ENCODE measurements at places on chromosomes 6 and 20.

- DNase-seq, result peak; percentile 57
Observed at GRCh38 chr6:77089776-77090175, 373.5 kb downstream of the HTR1B start.

DNA sequence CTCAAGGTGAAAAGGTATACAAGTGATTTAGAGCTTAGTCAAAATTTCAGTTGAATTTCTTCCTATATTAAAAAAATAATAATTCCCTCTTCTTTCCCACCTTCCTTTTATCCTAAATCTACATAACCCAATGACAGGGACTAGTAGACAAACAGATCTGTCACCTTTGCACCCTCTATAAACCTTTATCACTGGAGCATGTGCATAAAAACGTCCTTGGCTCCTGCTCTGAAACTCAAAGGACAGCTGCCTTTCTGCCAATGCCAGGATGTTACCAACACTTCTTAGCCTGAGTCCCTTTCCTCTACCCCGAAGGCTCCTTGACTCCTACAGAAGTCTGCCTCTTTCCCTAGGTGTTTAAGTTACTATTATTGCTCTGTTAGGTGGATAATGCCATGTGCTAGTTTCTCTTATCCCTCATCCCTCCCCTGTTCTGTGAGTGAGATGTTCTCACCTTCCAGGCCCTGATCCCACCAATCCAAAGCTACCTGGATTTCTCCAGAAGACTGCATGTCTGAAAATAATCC is 4.3 kb downstream of the CLVS2 start:
- DNase-seq, result no peak

- no peak for DNase-seq
Observed at GRCh38 chr6:52055451-52055850, 32.0 kb downstream of the PKHD1 start.

DNA sequence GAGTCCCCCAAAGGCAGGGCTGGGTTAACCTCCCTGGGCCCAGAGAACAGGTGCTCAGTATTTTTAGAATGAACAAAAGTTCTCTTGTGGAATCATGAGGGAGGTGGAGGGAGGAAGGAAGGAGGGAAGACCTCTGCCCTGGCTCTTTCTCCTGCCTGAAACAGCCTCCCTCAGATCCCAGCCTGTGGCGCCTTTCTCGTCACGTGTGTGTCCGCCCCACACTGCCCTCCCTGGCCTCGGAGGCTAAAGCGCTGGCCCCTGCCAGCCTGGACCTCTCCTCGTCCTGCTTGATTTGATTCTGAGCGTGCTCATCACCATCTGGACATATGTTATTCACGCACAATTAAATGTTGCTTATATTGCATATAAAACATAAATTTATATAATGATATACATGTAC is 40.9 kb downstream of the PHACTR3 start:
- DNase-seq, result no peak

GRCh38 chr20:16984481-16984880 is 236.3 kb downstream of the OTOR start:
- DNase-seq, result no peak

GRCh38 chr6:134564705-134565104 is 246.8 kb upstream of the SGK1 start:
- no peak for DNase-seq

GRCh38 chr6:26202201-26202611 is 115.0 kb downstream of the HFE start:
- no peak for DNase-seq

- DNase-seq, result no peak
Observed at GRCh38 chr6:90285042-90285481, 11.6 kb downstream of the BACH2 start.

- no peak for DNase-seq
Observed at GRCh38 chr6:122734529-122735395, 44.8 kb upstream of the FABP7 start.

GRCh38 chr6:116971959-116972358 is 94.9 kb downstream of the RFX6 start:
- DNase-seq, result peak; percentile 66

GRCh38 chr6:43016943-43017334 is 2.9 kb downstream of the KLHDC3 start:
- no peak for DNase-seq

- DNase-seq, result no peak
Observed at GRCh38 chr6:108350528-108350927, 55.7 kb downstream of the AFG1L start.

DNA sequence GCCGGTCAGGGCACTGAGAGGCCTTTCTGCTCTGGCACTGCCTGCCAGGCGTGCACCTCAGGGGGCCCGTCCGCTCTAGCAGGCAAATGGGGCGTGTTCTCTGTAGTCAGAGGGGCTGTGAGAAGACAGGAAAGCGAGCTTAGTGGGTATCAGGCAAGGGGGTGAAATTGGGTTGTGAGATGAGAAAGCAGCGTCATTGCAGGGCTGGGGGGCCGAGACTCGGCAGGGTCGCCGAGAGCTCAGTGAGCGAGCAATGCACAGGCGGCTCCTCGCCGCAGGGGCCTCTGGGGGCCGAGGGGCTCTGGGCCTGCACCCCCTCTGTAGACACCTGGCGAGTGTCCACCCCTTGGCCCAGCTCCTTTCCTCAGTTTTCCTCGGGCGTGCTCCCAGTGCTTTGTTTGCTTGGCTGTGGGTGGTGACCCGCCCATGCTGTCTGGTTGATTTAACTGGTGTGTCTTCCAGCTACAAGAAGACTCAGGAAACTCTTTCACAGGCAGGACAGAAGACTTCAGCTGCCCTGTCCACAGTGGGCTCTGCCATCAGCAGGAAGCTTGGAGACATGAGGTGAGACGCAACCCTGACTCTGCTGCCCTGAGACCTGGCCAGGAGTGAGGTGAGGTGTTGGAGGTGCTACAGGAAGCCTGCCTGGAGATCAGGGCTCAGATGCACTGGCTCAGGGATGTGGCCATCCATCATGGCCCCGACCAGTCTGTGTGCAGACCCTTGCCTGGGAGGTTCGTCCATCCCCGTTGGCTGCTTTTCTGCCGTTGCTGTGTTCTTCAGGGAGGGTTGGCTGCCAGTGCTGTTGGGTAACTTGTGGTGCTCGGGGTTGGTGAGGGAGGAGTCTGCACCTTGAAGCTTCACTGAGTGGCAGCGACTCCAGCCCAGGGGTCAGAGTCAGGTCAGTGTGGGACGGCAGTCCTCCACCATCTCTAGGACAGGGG is 12.4 kb upstream of the DNAJC5 start:
- DNase-seq, result no peak

DNA sequence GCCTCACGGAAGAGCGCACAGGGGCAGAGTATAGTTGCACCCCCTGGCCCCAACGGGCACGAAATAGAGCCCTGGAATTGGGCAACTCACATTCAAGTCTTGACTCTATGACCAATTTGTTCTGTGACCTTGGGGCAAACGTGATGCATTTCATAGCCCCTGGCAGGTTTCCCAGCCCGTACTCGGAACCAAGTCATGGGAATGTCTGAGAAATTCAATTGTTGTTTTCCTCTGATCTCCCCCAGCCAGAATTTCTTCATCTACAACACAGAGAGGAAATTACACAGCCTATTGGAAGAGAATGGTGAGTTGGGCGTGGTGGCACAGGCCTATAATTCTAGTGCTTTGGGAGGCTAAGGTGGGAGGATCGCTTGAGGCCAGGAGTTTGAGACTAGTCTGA is 322.3 kb upstream of the SULF2 start:
- DNase-seq, result peak; percentile 9

GRCh38 chr6:132009175-132009574 is 58.0 kb upstream of the CCN2 start:
- DNase-seq, result no peak

- DNase-seq, result no peak
Observed at GRCh38 chr20:46137816-46138215, 19.7 kb downstream of the CD40 start.

DNA sequence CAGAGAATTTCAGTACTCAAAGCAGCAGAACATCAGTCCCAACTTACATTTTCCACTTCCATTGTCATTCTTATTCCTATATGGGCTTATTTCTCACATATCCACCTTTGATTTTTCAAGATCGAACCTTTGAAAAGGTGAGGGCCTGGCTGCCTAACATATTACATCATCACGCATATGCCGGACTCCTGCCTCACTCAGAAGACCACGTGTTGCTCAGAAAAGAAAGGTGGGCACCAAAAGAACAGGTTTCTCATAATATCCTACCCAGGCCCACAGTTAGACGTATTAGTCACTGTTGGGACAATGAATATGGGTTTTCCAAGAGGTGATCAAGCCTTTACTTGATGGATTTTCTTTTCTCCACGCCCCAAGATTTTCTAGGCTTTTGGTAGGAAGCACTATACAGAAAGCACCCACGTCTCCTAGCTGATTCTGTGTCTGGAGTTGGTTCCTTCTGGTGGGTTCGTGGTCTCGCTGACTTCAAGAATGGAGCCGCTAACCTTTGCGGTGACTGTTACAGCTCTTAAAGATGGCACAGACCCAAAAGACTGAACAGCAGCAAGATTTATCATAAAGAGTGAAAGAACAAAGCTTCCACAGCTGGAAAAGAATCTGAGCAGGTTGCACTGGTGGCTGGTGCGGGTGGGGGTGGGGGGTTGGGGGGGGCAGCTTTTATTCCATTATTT is 168.9 kb downstream of the ATXN1 start:
- no peak for DNase-seq

- no peak for DNase-seq
Observed at GRCh38 chr6:9316831-9317230, 881.5 kb upstream of the SLC35B3 start.

Measured in cardiac fibroblast (primary cell).